ENCODE measurements at places on chromosomes 12 and 14.
A peak's percentile ranks its signal among the peaks of the same experiment; 100 is the strongest.

GRCh38 chr12:111741235-111741812 is 25.4 kb upstream of the ALDH2 start:
- DNase-seq, result no peak

- DNase-seq, result no peak
These were observed 91.1 kb upstream of the DYNC1H1 start for GRCh38 chr14:101873076-101873825.

DNA sequence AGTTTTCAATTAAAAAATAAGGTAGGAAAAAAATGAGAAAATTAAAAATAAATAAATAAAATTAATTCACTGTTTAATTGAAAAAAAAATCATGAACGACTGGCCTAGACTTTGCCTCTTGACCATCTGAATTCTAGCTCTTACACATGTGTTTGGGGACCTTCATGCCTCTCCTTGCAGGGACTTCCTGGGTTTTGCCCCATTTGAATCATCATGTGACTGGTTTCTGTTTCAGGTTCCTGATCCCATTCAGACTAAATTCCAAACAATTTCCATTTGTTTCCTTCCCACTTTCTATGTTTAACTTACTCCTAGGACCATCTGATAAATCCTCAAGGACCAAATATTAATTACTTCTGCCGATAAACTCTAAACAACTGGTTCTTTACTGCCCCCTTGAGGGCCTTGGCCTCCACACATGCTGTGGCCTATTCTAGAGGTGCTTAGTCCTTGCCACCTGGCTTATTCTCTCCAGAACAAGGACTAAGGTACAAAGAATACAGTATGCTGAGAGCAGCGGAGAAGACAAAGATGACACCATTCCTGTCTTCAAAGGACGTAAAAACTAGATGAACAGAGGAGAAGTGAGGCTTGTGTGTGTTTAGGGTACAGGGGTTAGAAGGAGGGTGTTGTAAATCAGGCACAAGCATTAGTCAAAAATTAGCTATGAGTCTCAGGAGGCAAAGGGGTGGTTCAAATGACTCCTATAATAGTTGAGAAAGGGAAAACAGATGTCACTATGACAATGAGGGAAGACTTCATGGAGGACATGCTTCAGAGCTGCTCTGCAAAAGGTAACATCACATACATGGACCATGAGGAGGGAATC is 125.8 kb upstream of the AVPR1A start:
- DNase-seq, result peak; percentile 73

DNA sequence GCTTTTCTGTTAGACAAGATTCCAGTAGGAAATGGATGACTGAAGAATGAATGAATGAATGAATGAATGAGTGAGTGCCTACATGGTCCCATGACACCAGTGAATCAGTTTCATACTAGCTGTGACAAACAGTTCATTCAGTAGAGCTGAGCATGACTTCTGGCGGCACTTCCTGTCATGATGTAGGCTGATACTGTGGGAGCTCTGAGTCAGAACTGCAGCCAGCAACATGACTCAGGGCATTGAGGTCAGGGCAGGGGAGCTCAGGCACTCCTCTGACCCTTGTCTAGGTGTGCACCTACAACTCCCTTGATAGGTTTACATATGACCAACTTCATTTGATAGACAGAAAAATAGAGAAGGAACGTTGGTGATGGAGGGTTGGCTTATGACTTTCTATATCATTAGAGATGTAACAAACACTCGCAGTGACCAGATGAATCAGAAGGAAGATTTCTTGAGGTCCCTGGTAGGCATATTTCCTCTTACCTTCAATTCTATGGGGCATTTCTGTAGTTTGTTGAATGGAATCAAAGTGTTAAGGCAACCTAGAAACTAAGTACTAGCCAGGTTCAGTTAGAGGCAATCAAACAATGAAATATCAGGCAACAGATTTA is 139.3 kb upstream of the ARHGAP5 start:
- no peak for DNase-seq

DNA sequence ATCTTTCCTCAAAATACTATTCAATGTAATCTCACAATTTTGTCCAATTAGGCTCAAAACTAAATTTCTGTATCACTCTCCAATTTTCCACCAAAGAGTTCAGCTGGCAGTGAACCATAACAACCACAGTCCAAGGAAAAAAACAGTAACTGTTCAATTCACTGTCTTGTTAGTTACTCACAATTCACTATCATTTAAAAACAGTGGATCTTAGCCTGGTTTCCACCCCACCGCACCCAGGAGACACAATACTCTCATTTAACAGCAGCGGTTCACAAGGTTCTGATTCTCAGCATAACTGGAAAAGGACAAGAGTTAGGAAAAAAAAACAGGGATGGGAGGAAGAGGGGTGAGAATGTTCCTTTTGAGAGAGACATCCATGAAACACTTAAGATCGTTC is 40.5 kb downstream of the MED13L start:
- no peak for DNase-seq

- DNase-seq, result no peak
These were observed 69.9 kb upstream of the FOXN3 start for GRCh38 chr14:89486961-89487360.

DNA sequence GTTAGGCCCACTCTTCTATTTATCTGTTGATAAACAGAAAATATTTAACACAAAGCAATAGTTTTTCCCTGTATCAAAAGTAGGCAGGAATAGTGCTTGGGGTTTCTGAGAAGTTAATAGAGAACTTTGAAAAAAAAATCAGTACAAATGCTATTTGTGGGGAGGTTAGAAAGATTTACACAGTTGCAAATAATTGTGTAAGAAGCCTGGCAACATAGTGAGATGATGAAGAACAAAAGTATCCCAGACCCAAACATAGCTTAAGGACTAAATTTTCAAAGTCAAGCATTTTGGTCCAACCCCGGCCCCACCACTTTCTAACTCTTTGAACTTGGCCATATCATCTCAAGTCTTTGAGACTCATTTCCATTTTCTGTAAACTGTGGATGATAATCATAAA is 687.5 kb upstream of the TMEM132C start:
- DNase-seq, result no peak

DNA sequence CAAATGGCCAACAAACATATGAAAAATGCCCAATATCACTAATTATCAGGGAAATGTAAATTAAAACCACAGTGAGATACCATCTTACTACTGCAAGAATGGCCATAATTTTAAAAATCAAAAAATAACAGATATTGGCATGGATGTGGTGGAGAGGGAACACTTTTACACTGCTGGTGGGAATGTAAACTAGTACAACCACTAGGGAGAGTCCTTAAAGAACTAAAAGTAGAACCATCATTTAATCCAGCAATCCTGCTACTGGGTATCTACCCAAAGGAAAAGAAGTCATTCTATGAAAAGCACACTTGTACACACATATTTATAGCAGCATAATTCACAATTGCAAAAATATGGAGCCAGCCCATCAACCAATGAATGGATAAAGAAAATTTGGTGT is 459.7 kb downstream of the GXYLT1 start:
- DNase-seq, result no peak

DNA sequence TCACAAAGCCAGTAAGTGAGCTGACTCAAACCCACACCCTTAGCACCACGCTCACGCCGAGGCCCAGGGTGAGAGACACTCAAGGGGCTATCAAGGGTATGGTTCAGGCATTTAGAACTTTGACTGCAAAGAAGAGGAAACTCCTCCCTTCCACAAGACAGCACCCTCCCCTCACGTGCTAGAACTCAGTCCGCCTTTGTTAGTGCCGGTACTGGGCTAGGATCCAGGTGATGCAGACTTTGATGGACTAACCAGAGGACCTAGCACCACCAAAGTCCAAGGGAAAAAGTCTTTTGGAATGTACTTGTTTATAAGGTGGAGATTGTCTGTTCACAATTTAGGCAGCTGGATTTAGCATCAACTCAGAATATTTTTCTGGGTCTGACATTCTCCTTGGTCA is 33.7 kb downstream of the VWF start:
- no peak for DNase-seq

DNA sequence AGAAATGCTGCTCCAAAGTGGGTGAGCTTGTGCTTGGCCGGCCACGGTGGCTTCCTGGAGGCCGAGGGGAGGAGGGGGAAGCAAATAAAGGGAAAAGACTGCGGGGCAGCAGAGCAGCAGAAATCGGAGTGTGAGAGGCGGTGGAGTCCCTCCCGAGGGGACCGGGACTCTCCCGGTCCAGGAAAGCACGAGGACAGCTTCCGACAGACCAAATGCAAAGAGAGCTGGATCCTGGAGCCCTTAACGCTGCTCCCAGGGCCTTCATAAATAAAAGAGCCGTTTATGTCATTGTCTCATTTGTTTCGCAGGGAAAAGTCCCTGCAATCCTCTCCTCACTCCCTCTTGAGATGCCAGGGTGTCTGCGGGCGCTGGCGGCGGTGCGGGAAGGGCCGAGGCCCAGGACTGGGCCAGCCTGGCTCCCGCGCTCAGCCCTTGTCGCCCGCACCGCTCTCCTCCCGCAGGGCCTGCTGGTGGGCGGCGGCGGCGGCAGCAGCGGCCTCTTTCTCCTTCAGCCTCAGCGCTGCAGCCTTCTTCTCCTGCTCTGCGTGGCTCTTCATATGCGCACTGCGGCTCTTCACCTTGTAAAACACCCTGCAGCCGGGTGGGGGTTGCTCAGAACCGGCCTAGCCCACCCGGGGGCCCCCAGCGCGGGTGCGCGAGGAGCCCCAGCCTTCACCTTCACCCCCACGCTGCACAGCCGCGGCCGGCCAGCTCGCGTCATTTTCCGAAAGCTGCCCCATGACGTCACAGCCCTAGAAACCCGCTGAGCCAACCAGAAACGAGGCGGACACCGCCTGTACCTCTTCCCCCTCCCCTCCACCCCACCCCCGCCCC is 4.5 kb upstream of the PNMA1 start:
- no peak for DNase-seq

- DNase-seq, result no peak
These were observed 39.1 kb upstream of the GZMB start for GRCh38 chr14:24673059-24673458.

DNA sequence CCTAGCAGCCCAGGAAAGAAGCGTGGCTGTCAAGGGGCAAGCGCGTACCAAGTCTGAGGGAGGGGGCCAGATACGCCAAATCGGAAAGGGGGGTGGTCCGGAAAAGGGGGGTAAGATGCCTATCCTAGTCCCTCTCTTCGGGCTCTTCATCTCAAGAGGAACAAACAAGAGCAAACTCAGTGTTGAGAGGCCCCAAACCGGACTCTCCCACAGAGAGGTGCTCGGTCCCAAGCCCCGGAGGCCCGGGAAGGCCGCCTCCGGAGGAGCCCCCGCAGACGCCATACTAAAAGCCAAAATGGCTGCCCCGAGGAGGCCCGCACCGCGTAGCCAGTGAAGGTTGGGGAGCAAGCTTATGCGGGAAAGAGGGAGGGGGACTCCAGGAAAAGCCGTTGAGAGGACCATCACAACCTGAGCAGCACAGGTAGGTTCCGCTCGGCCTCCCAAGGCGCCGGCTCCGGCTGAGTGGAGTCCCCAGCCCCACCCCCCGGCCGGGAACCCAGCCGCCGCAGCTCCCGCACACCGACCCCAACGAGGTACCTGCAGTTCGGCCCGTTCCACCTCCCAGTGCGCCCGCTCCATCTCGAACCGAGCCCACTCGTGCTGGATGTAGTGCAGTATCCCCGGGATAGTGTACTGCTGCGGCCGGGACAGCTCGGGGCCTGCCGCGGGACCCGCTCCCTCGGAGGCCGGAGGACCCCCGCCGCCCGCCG is at the start of gene AP4S1:
TSS of gene AP4S1 (plus strand) at position 283 of the 710 bp plus-strand sequence. CDS start 40,548 bp downstream, outside the sequence.
- DNase-seq, result peak; percentile 48

- peak; percentile 62 for DNase-seq
These were observed 409.6 kb downstream of the MED13L start for GRCh38 chr12:115867854-115868253.

GRCh38 chr12:4356041-4356327 is 23.5 kb downstream of the FGF23 start:
- DNase-seq, result no peak

DNA sequence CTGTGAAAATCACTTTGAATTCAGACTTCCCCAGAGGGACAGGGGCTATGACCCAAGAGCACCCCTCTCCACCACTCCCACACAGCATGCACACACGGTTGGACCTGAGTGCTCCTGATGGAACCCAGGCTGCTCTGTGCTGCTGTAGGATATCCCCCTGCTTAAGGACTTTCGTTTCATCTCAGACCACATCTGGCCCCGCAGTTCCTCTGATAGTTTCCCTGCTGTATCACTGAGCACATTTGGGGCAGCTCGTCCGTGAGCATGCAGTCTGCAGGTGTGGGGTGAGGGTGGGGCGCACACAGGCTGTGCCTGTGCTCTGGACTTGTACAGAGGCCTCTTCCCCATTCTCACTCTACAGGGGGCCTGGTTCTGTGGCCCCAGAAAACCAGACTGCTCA is 345.2 kb upstream of the FKBP4 start:
- no peak for DNase-seq

GRCh38 chr14:100297320-100298300 is 8.6 kb downstream of the SLC25A29 start:
- peak; percentile 22 for DNase-seq

DNA sequence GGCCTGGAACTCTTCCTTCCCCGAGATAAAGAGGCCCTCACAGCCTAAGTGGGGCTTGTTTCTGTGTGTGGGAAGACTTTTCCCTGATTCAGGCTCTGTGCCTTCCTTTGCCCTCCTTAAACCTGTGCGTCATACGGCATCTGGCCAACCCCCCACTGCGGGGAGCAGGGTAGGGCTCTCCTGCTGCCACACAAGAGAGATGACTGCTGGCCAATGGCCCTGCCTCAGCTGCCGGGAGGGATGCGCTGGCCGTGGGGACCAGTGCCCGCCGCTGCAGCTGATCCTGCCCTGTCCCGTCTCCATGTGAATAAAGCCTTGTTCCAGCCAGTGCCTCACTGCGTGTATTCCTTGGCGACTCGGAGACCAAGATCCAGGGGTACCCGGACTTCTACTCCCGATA is 42.5 kb upstream of the BEGAIN start:
- DNase-seq, result no peak

DNA sequence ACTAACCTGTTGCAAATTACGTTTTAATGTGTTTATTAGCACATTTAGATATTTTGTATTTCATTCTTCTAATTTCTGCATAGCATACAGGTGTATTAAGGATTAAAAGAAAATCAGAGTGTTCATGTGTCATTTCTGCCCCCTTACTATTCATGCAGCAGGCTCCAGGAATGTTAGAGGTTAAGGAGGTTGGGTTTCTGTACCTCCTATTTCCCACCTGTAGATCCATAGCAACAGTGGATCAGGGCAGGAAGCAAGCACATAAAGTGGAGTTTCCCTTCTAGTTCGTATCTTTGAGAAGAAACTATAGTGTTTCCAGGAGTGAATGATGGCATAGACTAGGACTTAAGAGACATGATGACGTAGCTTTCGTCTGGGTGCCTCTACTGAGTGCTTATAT is 18.9 kb downstream of the JKAMP start:
- no peak for DNase-seq

- DNase-seq, result no peak
These were observed 47.5 kb downstream of the PPFIBP1 start for GRCh38 chr12:27571463-27571862.
